Activated CD4-positive, alpha-beta T cell treated with anti-CD3 and anti-CD28 coated beads, Interleukin-2, amount 10 ng/mL, durations not matched to agents 24 days and 14 days (primary cell): ENCODE measurements at places on chromosomes 1 and 21.
A peak's percentile ranks its signal among the peaks of the same experiment; 100 is the strongest.

- no peak for DNase-seq
Observed at GRCh38 chr1:10778640-10779039, 17.8 kb downstream of the CASZ1 start.

- no peak for DNase-seq
Observed at GRCh38 chr1:153860285-153860684, 62.5 kb downstream of the GATAD2B start.

DNA sequence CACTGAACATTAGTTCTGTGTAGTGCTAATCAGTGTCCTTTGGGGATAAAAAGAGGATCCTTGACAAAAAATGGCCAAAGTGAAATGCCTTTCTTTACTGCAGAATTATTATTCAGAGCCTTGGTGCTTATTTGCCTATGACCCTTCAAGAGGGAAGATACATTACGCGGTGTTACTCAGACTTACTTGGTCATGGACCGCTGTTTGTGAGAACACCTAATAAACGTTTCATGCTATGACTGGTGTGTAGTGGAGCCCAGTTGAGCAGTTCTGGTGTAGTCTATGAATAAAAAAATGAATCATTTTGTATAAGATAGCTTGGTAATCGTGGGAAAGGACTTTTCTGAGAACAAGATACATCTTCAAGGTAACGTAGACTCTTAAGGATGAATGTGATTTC lies 8.3 kb downstream of the NFYC start:
- no peak for DNase-seq

DNA sequence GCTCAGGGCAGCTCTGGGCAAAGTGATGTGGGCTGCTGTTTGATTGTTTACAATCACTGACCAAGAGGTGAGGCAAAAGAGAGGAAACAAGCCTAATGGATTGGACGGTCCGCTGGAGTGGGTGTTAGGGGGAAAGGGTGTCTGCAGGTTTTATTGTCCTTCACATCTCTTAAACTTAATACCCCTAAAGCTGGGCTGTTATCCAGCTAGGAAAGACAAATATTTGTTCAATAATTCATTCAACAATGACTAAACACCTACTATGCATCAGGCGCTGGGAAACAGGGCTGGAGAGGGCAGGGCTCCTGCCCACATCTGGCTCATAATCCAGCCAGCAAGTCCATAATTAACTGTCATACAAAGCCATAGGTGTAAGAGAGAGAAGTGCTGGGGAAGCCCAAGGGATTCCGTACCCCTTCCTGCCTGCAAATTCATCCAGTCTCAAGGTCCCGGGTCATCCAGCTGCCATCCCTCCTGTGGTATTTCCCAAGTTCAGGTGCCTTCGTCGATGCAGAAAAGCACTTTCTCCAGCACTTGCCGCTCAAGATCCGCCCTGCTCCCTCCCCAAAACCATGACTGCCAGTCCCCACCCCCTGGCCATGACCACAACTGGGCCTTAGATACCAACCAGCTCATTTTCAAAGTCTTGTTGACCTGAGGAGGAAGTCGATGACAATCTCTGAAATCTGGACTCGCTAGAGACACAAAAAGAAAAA lies 10.7 kb downstream of the TMEM63A start:
- no peak for DNase-seq

DNA sequence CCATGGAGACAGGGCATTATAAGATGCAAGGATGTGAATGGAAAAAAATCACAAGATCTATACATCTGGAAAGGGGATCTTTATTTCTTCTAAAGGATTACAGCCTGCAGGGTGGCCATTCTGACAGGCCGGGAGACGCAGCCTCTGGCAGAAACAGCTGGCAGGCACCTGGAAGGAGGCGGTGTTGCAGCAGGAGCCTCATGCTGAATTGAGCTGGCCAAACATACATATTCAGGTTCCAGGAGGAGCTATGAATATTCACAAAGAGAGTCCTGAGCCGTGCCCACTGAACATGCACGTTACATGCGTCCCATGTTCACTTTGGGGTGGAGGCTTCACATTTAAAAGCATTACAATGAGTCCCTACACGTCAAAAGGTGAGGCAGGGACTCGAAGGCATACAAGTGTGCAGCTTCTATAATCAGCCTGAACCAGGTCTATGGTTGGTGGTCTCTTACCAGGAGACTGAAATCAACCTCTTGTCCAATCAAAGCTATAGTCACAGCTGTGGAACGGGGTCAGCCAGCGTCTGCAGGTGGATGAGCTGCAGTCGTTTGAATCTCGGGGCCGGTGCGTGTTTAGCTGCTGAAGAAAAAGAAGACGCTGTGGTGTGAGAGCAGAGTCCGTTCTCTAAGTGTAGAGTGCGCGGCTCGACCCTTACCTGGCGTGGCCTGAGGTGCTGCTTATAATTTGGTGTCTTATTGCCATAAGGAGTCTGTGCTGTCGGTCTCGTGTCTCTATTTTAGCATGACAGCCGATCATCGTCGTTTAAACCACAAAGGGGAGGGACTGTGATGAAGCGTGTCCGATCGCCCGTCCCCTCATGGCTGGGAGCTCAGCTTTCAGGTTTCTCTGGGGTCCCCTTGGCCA lies 183.0 kb downstream of the ETS2 start:
- no peak for DNase-seq

DNA sequence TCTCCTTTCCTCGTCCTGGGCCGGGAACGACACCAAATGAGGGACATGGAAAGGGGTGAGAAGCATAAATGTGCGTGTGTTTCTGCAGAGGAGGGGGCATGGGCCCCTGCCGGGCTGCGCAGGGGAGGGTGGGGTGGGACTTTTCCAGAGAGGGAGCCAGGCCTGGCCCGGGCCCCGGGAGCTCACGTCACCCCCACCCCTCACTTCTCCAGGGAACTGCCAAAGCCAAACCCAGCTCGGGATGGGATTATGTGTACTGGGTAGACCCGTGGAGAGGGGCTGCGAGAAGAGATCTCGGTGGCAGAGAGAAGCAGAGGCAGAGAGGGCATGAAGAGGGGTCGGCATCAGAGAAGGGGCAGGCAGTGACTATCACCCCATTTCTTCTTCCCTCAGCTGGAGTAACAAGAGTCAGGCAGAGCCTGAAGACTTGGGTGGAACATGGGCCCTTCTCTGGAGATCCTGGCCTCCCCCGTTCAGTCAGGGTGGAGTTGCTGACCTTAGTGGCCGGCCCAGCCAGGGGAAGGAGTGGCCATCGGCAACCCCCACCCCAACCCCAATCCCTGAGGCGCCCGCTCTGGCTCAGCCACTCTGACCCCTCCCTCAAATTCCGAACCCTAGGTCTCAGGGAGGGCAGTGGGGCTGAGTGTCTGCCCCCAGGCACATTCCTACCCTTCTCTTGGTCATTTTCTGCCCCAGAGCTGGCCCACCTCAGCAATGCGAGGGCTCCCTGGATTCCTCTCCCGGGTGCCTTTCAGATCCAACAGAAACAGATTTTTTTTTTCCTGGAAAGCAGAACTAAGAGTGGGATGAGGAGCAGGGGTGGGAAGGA lies 1.2 kb downstream of the ADAMTSL4 start:
- peak; percentile 57 for DNase-seq

GRCh38 chr1:2628191-2628932 lies 4.5 kb downstream of the MMEL1 start:
- no peak for DNase-seq

- DNase-seq, result no peak
Observed at GRCh38 chr1:82589588-82589987, 788.9 kb downstream of the ADGRL2 start.

DNA sequence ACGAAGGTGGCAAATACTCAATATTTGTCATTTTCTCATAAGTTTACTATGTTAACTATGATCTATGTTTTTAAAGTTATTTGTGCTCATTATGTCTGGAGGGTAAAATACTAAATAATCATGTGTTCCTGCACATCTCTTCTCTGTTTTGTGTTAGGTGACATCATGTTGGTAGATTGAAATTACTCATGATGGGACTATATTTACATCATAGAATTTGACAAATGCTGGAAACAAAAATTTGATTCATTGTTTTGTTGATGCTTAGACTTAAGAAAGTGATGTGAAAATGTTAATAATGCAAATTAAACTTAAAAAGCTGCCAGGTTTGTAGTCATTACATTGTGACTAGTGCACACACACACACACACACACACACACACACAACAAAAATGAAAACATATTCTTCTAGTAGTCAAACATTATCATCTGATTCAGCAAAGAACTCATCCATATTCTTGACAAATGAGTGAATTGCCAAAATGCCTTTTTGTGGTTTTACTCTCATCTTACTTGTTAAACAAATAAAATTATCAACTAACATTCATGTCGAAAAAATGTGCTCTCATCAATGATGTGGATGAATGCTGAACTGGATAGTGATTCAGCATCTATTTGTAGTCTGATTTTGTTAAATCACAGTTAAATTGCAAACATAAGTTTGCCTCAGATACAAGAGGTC lies 870.7 kb downstream of the BRINP3 start:
- no peak for DNase-seq

DNA sequence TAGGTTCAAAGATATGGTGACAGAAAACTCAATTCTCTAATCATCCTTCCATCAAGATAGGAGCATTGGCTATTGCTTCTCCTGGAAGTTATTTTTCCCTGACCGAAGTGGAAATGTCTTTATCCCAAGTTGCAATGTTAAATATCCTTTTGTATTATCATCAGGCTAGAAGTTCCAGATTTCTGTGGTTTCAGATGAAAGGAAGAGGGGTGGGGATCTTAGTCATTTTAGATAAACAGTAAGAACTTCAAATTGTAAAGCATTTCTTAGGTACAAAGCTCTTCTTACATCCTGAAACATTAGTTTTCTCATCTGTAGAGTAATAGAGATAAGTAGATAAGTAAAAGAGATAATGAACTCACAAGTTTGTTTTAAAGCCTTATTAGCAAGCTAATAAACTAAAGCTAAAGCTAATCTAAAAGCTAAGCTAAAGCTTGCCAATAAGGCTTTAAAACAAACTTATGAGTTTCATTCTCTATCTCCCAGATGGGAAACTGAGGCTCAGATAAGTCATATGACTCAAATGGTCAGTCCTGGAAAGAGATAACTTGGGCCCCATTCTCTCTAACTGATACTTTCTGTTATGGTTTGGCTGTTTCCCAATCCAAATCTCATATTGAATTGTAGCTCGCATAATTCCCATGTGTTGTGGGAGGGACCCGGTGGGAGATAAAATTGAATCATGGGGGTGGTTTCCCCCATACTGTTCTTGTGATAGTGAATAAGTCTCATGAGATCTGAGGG lies 99.2 kb upstream of the KCNK2 start:
- no peak for DNase-seq

DNA sequence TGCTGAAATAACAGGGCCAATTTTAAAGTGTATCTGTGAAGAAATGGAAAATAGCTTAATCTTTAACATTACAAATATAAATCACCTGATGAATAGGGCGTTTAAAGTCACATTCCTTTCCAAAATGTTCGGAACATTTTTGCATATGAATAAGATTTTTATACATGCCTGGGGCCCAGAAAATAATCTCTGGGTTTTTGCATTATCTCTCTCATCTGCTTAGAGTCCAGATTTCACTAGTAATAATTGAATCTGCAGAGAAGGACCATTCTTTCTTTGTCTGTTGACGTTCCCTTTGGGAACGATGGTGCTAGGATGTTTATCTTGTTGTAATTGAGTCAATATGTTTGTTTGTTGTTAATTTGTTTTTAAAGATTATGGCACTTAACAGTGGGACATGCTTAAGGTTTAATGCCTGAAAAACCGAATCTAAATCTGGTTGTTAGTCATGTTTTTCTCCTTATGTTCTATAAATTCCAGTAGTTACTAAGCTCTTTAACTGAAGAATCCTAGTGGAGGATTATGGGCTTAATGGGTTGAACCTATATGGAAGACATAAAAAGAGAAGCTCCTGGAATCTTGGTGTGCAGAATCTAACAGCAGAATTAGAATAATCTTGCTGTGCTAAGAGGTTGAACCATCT lies 140.6 kb downstream of the VPS13D start:
- DNase-seq, result no peak

DNA sequence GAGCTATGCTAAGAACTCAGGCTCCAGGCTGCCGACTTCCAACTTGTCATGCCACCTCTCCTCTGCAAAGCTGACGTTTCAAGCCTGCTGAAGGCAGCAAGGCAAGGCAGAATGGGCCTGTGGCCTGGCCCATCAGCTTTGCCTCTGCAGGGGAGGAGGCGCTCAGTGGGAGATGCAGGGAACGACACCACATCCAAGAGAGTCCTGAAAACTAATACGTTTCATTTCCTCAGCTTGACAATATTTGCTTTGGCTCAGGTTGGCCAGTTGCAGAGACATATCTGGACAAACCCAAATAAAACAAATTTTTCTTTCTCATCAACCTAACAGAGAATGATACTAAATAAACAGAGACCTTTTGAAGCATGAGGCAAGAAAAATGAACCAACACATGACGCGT lies 35.3 kb downstream of the BEND5 start:
- DNase-seq, result no peak

DNA sequence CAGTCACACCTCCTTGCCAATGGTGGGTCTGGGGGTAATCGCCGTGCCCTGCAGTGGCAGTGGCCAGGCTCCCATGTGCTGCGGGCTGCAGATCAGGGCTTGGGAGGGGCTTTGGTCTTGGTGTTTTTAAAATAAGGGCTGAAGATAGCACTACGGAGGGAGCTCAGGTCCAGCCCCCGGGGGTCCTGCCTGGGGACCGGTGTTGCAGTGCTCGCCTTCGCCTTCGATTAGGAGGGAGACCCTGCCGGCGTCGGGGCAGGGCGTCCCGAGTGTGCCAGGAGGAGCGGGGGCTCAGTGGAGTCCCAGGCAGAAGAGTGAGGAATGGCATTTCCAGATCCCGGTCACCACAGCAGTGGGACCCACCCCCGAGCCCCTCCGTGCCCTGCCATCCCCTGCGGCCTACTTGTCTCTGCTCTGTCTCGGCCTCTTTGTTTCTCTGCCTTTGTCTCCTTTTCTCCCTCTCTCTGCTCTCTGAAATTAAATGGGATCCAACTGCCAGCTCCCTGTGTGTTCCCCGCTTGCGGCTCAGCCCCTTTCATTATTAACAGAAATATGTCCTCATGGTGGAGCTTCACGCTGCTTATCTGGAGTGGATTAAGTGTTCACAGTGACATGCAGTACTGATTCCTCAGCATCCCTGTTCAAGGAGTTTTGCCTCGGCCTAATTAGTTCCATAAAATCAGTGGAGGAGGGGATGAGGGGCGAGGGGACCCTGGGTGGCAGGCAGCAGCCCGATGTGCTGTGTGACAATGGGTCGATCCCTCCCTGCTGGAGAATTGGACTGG lies 44.4 kb downstream of the DMRTB1 start:
- DNase-seq, result no peak

GRCh38 chr1:152444045-152444444 lies 30.0 kb upstream of the CRNN start:
- no peak for DNase-seq

GRCh38 chr1:151802372-151802771 lies 2.8 kb downstream of the LINGO4 start:
- DNase-seq, result no peak

- no peak for DNase-seq
Observed at GRCh38 chr1:170410401-170411166, 121.4 kb upstream of the GORAB start.

- no peak for DNase-seq
Observed at GRCh38 chr1:110559157-110559556, 40.2 kb upstream of the KCNA10 start.

DNA sequence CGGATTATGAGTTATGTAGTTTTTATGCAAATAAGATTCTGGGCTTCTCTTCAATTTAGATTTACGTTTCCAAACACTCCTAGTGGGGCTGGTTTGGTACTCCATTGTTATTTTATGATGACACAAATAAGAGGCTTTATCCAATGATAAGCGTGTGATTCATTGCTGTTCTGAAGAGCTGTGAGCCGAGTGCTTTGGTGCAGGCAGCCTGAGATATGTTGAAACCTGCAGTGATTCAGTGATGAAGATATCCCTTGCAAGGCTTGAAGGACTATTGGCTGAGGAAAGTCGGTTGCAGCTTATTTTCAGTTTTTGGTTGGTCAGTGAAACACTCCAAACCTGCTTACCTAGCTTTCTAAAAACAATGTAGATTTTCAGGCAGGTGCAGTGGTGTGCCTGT lies 112.2 kb downstream of the RYR2 start:
- no peak for DNase-seq
